ENCODE measurements at places on chromosomes 5 and 9.

- peak; percentile 48 for DNase-seq
Measured at GRCh38 chr9:121340676-121341392, 29.2 kb downstream of the STOM start.

- DNase-seq = no peak
Measured at GRCh38 chr5:9438596-9439354, 107.1 kb downstream of the SEMA5A start.

- DNase-seq = peak; percentile 8
Measured at GRCh38 chr9:123620239-123620638, 264.2 kb downstream of the CRB2 start.

- DNase-seq = no peak
Measured at GRCh38 chr5:48192-48591, 43.8 kb upstream of the PLEKHG4B start.

DNA sequence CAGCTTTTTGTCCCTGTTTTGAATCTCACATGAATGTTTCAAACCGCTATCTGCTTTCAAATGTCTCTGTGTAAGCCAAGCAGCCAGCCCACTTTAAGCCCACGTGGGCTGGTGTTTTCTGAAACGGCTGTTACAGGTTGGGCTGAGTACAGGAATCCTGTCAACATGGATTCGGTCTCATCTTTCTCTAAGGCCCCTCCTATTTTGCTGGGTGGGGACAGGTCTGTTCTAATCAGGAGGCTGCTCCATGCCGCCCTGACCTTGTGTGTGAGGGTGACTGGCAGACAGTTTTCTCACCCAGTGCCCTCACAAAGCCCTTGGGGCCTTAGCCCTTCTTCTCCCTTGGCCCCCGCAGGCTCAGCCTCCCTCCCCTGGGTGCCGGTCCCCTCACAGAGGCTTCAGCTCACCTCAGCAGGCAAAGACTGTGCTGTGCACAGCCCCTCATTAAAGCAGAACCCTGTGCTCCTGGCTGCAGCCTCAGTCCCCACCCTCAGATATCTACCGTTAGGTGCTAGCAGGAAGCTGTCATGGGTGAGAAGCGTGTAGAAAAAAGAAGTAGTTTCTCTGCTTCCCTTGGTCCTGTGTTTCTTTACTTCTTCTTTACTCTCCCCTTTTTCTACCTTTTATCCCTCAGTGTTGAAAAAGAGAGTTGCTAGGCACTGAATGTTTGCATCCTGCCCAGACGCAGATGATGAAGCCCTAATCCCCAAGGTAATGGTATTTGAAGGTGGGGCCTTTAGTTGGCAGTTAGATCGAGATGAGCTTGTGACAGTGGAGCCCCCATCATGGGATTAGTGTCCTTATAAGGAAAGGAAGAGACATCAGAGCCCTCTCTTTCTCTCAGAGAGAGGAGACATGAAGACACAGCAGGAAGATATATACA is 205.7 kb downstream of the ADAMTS12 start:
- DNase-seq = no peak

DNA sequence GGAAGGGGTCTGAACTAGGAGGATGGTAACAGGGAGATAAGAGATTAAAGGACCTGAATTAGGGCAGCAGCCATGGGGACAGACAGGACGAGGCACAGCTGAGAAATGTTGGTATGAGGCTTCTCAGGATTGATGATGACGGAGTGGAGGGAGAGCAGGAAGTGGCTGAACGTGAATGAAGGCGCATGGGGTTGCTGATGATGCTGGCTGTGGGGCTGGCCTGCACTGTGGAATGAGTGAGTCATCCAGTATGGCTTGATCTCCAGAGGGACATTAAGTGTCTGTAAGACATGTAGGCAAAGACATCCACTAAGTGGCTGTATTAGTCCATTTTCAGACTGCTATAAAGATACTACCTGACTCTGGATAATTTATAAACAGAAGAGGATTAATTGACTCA is 256.4 kb downstream of the ICE1 start:
- no peak for DNase-seq

- no peak for DNase-seq
Measured at GRCh38 chr9:120874226-120875194, 2.5 kb downstream of the PHF19 start.

DNA sequence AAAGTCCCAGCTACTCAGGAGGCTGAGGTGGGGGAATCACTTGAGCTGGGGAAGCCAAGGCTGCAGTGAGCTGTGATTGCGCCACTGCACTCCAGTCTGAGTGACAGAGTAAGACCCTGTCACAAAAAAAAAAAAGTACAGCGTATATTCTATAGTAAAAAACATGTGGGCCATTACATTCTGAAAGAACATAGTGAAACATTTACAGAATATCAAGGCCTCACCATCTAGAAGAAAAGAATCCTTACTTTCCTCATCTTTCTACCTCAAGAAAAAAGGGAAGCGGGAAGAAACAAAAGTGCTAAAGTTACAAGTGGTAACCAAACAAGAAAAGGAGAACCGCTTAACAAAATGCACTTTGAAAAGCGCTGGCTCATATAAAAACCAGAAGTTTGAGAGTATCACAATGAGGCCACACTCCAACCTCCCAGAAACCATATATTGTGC is 5.7 kb upstream of the SYK start:
- DNase-seq = no peak

DNA sequence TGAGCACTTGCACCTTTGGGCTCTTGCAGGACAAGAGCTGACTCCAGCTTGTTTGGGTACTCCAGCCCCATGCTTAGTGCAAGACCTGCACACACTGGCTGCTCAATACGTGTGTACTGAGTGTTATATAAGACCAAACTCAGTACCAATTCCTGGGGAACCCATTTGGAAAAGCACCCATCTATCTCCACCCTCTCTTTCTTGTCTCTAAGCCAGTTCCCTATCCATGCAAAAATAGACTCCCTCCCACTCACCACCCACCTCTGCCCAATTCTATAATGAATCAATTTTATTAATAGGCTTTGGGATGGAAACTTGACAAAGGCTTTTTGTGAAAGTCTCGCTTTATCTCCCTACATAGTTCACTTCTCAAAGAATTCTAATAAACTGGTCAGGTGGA is 60.9 kb upstream of the CPLX2 start:
- DNase-seq = no peak

DNA sequence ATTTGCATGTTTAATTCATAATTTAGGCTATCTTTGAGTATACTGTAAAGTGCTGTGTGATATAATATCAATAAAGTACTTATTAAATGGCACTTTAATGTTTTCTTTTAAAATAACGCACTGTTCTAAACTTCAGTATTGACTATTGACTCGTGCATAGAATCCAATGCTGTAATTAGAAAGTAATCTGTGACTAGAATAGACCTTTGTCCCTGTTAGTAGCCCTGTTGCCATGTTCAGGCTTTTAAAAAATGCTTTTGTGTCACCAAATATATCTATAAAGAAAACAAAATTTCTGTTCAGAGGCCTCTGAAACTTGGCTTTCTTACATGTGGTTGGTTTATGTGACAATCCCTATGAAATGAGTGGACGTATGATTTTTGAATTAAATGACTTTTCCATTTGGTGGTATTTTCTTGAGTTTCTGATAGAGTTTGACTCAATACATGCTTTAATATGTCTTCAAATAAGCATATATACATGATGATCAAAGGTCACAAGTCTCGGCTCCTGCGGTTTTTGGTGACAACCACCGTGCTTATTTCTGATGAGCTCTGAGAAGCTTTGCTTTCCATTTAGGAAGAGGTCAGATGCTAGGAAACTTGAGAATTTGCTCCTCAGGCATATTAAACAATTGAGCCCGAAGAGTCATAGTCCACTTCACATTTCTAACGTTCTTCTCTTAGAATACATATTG is 174.7 kb downstream of the NR3C1 start:
- DNase-seq = no peak

- DNase-seq = no peak
Measured at GRCh38 chr5:170631466-170632195, 127.8 kb downstream of the KCNIP1 start.

DNA sequence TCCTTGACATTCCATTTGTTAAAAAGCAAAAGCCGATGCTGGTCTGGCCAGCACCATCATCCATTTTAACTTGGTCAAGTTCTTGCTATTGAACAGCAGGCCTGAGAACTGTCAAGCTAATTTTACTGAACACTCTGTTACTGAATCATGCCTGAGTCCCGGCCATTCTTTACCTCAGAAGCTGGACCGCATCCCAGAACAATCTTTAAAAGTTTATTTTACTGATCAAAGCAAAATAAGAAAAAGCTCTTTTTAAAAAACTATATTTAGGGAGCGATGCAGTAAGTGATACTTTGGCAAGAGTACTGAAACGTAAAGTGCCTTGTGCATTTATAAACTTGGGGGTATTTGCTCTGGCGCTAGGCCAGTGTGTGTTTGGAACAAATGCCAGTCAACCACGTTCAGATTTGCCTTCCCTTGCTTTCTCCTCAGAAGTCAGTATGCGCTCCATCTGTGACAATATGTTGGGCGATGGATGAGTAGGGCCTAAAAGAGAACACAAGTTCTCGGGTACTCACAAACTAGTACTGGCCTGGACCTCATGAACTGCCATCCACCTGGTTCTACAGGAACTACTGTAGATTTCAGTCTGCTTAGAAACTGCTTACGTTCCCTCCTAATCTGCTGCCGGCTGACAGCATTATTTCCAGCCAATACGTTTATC is 161.9 kb downstream of the MAPKAP1 start:
- peak; percentile 89 for DNase-seq

DNA sequence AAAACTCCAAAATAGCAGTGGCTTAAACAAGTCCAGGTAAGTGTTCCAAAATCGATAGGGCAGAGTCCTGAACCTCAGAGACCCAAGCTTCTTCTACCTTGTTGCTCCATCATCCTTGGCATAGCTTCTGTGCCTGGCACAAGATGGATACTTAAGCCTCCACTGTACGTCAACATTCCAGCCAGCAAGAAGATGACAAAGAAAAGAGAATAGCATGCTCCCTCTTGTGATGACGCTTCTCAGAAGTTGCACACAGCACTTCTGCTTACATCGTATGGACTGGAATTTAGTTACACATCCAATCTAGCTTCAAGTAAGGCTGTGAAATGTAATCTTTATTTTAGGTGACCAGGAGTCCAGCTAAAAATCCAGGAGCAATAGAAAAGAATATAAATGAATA is 227.4 kb downstream of the ESM1 start:
- peak; percentile 95 for DNase-seq

GRCh38 chr5:135312255-135312935 is 86.6 kb downstream of the MACROH2A1 start:
- DNase-seq = peak; percentile 61

All from IMR-90 (cell line).